IPS DF 19.7 (cell line): ENCODE measurements at places on chromosomes 13 and 19.

- no peak for DNase-seq
Measured at GRCh38 chr13:36515466-36515865, 83.2 kb downstream of the CCNA1 start.

DNA sequence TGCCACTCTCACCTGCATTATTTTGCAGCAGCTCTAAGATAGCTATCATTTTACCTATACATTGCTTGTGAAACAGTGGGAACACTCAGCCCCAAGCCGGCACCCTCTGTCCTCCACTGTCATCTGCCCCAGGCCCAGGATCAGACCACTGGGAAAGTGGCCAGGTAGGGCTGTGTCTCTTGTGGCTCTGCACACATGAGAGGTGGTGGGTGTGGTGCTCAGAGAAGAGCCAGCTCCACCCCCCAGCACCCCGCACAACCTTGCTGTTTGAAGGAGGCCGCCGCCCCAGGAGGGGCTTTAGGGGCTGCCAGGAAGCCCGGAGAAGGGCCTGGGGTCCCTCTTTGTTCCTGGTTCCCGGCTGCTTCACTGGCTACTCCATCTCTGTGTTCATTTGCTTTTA, 26.6 kb downstream of the PPP1R37 start:
- DNase-seq: no peak

DNA sequence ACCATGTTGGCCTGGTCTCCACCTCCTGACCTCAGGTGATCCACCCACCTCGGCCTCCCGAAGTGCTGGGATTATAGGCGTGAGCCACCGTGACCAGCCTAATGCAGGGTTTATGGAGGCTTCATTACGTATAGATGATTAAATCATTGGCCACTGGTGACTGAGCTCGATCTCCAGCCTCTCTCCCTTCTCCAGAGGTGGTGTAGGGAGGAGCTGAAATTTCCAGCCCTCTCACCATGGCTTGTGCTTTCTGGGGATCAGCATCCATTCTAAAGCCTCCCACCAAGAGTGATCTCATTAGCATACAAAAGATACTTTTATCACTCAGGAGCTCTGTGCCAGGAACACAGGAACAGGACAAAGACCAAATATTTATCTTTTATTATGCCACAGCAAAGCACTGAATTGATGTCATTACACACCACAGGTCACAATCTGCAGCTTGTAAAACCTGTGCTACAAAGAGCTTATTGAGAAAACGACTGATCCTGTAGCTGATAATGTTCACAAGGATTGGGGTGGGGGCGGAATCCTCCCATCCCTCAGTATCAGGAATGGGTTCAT, 32.4 kb downstream of the RHPN2 start:
- no peak for DNase-seq

DNA sequence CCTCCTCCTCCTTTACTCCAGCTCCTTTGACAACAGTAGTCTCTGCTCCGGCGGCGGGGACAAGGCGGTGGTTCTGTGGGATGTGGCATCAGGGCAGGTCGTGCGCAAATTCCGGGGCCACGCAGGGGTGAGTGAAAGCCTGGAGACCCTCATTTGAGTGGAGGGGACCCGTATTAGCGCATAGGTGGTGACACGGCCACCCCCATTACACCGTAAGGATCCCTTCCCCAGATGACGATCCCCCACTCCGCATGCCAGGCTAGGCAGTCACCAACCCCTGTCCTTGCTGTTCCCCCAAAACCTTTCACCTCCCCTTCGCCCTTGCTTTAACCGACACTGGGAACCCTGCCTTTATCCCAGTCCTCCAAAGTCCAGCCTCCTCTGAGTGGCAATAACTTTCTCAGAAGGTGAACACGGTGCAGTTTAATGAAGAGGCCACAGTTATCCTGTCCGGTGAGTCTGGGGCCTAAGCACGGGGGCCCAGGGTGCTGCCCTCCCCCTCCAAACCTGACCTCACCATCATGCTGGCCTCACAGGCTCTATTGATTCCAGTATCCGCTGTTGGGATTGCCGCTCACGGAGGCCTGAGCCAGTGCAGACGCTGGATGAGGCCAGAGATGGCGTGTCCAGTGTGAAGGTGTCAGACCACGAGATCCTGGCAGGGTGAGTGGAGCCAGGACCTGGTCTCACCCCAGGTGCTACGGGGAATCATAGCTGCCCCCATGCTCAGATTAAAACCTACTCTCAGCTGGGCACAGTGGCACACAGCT, 3.7 kb downstream of the WDR83 start:
- DNase-seq: no peak

GRCh38 chr13:40480915-40481516, 185.4 kb downstream of the FOXO1 start:
- DNase-seq: no peak

- DNase-seq: no peak
Measured at GRCh38 chr13:28532388-28533124, 37.6 kb upstream of the FLT1 start.

DNA sequence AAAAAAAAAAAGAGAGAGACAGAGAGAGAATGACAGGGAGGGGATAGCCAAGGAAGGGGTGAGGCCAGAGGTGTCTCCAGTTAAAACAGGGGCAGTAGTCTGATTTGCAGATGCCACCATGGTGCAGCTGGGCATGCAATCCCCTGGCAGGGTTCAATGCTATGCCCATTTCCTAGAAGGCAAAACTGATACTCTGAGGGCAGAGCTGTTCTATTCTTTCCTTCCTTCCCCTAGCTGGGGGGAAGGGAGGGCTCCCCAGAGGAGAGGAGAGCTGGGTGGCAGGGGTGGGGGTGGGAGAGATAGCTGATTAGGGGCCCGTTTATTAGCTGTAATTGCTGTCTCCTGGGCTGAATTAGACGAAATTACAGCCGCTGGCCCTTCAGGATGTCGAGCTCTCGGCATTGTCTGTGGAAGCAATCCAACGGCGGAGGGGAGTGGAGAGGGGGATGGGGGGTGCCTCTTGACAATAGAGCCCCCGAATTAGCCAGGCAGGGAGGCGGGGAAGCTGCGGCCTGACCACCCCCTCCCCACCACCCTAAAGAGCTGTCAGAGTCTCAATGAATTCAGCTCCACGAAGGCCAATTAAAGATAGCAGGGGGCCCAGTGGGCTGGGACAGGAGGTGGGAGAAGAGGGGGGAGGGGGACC, 14.4 kb upstream of the DPP9 start:
- DNase-seq: no peak

DNA sequence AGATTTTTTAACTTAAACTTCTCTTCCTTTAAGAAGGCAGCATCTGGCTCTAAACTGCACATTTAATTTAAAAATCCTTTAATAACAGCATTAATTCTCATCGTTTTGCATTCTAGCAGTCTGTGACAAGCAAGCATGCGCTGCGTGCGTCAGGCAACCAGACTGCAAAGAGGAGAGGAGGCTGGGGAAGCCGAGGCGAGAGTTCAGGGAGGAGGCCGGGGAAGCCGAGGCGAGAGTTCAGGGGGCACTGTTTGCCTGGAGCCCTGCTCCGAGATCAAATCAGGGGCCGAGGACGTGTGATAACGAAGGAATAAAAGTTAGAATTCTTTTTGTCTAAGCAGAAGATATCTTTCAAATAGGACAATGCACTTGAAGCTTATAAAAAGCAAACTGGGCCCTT, 435.7 kb downstream of the EFNB2 start:
- no peak for DNase-seq

GRCh38 chr13:98232456-98232855, 55.4 kb upstream of the RNF113B start:
- no peak for DNase-seq

- no peak for DNase-seq
Measured at GRCh38 chr19:46787040-46787330, 1.4 kb downstream of the SLC1A5 start.

GRCh38 chr19:58554494-58555368, at the start of gene CHMP2A:
CHMP2A (minus strand) TSS chr19:58555105; CDS start chr19:58554212, 893 bp downstream.
- DNase-seq: peak; percentile 83

DNA sequence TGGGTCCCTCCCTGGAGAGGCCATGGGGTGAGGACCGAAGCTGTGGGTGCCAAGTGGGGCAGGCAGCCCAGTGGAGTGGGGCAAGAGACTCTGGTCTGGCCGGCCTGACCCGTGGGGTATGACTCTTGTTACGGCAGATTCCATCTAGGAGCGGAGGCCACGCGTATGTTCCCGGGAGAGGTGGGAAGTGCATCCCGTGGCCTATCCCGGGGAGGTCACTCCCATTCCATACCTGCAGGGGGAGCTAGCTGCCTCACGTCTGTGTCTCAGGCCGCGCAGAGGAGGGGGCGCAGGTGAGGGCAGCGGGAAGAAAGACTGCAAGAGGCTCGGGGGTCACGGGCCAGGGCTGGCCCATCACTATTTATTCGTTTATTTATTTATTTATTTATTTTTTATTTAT, 4.9 kb downstream of the CSNK1G2 start:
- no peak for DNase-seq

DNA sequence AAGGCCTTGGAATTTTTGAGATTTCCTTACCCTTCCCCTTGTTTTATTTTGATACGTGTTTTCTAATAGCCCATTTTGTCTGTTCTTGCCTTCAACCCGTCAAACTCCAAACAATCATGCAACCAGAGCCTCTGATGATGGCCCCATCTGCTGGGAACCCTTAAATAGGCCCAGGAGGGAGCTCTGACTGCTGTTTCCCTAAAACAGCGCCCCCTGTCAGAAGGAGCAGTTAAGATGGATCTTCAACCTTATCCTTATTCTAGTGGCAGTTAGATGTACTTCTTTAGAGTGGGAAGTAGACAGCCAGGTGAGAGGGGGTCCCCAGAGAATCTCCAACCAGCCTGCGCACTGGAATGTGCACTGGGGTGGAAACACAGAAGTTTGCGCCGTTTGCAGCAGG, 1031.0 kb upstream of the PCDH9 start:
- peak; percentile 12 for DNase-seq

DNA sequence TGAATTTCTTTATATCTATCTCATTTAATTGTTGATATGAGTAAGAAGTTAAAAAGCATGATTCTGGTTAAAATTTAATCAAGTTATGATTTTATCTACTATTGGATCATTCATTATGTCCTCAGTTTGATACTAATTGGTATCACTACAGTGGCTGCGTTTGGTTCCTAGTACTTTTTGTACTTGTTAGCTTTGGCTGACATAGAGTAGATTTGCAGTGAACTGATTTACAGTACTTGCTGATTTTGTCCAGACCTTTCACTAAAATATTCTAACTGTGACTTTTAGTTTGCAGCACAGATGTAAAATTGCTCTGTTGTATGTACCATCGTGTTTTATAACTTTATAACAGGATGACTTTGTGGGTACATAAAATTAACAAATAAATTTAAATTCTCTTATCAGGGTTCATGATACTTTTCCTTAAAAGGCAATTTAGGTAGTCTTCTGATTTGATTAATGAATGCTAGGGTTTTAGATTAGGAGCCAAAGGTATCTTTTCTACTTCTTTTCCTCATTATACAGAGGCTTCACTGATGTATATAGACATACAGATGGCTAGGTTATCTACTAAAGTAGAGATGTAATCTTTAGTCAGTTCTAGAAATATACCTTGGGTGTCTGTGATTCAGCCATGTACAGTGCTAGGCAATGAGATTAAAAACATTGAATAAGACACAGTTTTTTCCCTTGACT, 8.7 kb downstream of the UCHL3 start:
- no peak for DNase-seq

GRCh38 chr13:94677799-94678198, 34.5 kb downstream of the SOX21 start:
- no peak for DNase-seq

GRCh38 chr13:41017817-41018601, 1.1 kb downstream of the ELF1 start:
- no peak for DNase-seq

- no peak for DNase-seq
Measured at GRCh38 chr13:56187331-56187730, 953.4 kb upstream of the PRR20A start.

GRCh38 chr13:23105051-23105450, 75.7 kb upstream of the SGCG start:
- no peak for DNase-seq

GRCh38 chr13:78770601-78771000, 111.6 kb upstream of the OBI1 start:
- no peak for DNase-seq

DNA sequence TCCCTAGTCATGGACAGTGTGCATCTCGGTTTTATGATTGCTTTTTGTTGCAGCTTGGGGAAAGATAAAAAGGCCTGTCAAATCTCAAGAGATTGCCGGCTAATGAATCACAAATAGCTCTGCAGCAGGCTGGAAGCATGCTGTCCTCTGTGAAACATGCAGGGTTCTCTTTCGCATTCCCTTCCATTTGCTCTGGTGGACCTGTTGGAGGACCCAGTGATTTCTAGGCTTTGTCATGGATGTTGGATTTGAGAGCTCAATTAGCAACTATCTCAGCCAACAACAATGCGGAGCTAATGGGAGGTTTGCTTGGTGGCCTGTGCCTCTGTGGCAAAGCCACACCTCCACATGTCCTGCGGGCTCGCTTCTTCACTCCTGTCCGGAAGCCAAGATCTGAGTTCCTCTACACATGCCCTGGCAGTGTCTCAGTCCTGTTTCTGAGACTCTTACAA, 418.1 kb upstream of the ARGLU1 start:
- DNase-seq: peak; percentile 28

- no peak for DNase-seq
Measured at GRCh38 chr13:109152941-109153340, 523.5 kb downstream of the MYO16 start.

- DNase-seq: no peak
Measured at GRCh38 chr19:17235971-17236777, 9.5 kb downstream of the NR2F6 start.
